ENCODE measurements at places on chromosomes 3 and 15. TPM values are rescaled to one million over a fixed set of nuclear protein-coding genes. Genes with fewer than 3 reads are reported as not detected.

GPR171 gene
- not detected for total RNA-seq

PPP1R14D gene
- not detected for total RNA-seq

NOX5 gene
- total RNA-seq: 0.03 TPM

FOXB1 gene
- 4.7 TPM for total RNA-seq

OIP5 gene
- total RNA-seq: 53.1 TPM

ADAMTS7 gene
- total RNA-seq: 52.7 TPM

RPL22L1 gene
- 250 TPM for total RNA-seq

FAM219B gene
- 53.1 TPM for total RNA-seq

FANCD2OS gene
- not detected for total RNA-seq

COL6A5 gene
- total RNA-seq: 0.03 TPM

Measured in GM23338 (cell line).